ENCODE measurements at places on chromosomes 4 and X.

GRCh38 chrX:103791826-103792485, 15.3 kb downstream of the PLP1 start:
- peak; percentile 57 for DNase-seq

DNA sequence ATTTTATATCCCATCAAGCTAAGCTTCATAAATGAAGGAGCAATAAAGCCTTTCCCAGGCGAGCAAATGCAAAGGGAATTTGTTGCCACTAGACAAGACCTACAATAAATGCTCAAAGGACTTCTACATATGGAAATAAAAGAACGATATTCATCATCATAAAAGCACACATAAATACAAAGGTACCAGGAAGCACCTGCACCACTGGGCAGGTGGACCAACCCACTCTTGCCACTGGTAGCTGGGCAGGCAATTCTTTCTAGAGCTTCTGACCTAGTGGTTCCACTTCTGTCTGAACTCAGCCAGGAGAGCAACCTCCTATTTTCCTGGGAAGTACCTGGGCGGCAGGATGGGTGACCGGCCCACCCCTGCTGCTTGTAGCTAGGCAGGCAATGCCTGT, 237.2 kb upstream of the ITM2A start:
- DNase-seq = no peak

DNA sequence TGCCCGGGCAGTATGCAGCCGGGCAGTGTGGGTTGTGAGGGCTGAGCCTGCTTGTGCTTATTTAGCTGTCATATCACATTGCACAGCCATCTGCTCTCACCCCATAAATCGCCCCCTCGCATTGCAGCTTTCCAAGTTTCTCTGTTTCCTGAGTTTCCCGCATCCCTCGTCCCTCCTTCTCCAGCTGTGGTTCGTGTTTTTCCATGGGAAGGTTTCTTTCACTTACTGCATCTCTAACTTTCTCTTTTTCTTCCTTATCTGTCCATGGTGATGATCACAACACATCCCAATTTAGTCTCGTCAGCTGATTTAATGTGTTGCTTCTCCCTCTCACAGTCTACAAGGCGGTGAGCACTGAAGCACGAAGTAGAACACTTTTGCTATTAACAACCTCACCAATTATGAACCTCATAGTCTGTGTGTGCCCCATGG, 118.1 kb downstream of the ENPP6 start:
- DNase-seq = no peak

- DNase-seq = no peak
Observed at GRCh38 chr4:3254302-3255131, 5.6 kb downstream of the MSANTD1 start.

DNA sequence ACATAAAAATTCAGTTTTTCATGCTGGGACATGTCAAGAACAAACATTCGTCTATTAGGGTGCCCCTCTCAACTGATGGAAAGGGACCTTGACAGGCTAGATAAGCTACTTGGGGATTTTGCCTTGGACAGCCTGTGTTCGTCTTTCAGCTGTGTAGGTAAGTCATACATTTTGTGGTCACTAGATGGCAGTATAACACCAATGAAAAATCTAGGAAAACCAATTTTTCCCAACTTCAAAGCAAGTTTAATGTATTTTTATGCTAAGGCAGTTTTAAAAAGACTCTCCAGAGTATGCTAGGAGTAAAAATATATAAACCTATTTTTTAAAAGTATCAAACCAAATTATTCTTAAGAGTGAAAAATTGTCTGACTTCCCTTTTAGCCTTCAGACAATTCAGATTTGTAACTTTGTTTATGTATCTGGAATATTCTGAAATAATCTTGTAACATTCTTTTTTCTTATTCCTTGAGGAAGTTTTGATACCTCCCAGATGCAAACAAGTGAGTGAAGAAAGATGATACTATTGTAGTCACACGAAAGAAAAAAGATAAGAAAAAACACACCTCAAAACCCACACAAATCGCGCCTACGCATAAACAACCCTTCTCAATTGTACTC, 158.3 kb downstream of the CPE start:
- DNase-seq = peak; percentile 53

DNA sequence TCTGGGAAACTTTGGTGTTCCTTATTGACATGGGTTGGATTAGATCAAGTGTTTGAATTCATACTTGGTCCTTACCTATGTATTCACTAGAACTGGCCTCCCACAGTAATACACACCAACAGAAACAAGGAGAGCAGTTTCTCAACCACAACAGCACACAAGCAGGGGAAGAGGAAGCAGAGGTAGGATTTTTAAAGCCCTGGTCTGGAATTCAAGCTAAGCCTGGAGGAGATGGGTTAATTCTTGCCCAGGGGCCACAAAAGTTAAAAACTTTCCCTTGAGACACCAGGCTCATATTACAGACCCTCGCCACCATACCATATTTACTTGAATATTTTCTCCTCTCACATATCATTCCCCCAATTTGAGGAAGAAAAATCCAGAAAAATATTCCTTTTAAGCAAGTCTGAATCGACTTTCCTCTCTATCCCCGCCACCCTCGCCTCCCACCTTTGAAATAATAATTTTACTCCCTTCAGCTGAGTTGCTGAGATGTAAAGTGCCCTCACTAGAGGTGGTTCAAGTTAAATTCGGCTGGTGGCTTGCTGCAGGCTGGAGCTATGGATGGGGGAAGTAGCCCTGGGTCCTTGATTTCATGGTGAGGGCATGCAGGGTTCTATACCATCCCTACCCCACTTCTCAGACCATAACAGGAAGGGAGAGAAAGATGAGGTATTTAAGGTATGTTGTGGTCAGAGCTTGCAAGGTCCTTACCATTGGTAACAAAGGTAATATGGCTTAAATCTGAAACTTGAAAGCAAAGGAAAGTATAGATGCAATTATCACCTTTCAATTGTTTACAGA, 440.2 kb downstream of the INPP4B start:
- DNase-seq = peak; percentile 80

GRCh38 chr4:2755821-2756690, at the start of gene TNIP2:
TNIP2 (minus strand) TSS chr4:2756336; CDS start chr4:2756289, 47 bp downstream.
- DNase-seq = peak; percentile 78

DNA sequence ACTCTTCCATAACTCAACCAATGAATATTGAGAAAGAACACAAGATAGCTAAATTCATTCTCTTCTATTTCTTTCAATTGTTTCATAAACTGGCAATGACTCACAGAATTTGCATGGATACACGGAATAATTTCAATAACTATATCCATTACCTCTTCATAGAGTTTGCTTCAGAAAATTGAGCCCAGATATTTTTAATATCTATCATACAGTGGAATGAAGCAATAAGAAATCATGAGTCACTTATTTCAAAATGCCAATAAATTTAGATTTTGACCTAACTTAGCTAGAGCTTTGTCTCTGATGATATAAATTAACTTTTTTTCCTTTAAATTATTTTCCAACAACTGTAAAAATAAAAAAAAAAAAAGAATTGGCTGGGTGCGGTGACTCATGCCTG, 22.2 kb upstream of the MANBA start:
- DNase-seq = peak; percentile 58

DNA sequence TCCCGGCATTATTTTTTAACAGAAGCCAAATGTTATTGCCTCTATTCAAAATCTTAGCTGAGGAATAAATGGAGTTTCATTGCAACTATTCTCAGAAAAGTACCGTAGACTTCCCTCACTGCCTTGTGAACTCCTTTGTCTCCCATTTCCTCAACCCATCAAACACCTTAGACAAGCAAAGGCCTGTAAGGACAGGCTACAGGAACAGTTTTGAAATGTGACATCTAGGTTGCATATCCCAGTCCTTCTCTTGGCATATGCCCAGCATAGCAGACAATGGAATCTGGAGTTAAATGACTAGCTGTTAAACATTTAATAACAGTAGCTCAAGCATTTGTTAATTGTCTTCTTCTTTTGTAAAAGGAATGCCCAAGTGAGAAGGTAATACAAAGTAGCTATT, 1371.7 kb downstream of the STIM2 start:
- DNase-seq = no peak
